ENCODE measurements at places on chromosomes 6 and 20. TPM values are rescaled to one million over a fixed set of nuclear protein-coding genes. Genes with fewer than 3 reads are reported as not detected.

Gene TPX2
- total RNA-seq: 212 TPM

Gene NHLRC1
- total RNA-seq: 1.3 TPM

DNA sequence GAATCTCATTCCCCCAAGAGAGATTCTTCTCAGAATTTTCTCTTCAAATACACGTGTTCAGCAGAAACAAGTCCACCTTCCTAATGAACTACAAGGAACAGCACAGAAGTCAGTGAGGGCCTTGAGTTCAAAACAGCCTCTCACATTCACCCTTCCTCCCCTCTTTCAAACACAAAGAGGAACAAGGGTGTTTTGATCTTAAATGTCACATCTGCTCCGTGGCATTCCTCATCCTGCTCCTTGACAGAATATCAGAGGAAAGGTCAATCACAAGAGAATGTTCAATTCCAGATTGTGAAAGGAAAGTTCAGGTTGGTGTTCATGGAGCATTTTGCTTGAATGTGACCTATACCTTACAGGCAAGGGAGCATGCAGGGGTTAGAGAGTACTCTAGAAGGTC lies 35.6 kb upstream of the FAM210B start:
- DNase-seq: no peak

- DNase-seq: peak; percentile 96
Measured at GRCh38 chr20:21303061-21303871, at the start of gene XRN2. XRN2 (plus strand) TSS chr20:21303331; CDS start chr20:21303399, 68 bp downstream.

GRCh38 chr6:111800259-111800765 lies 72.9 kb downstream of the FYN start:
- no peak for DNase-seq

Gene SNAP25
- total RNA-seq: 3.9 TPM

Gene MICA
- 36.1 TPM for total RNA-seq

- no peak for DNase-seq
Measured at GRCh38 chr6:109013656-109014305, 80.9 kb downstream of the SESN1 start.

- no peak for DNase-seq
Measured at GRCh38 chr6:99592900-99593299, 13.7 kb upstream of the PRDM13 start.

DNA sequence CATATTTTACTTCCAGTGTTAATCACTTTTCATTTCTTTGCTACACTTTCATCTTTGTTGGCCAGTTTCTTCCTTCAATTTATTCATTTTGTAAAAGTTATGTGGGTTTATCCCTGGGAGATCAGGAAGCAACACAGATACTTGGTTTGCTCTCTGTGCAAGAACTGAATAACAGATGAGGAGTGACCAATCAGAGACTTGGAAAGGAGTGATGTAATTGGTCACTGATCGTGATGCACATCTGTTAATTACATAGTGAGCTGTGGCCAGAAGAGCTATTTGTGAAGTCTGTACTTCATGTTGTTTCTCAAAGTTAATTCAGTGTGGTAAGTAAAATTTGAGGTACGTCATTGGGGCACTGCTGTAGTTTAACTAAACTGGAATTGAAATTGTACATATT lies 21.3 kb downstream of the ANKRD6 start:
- no peak for DNase-seq

DNA sequence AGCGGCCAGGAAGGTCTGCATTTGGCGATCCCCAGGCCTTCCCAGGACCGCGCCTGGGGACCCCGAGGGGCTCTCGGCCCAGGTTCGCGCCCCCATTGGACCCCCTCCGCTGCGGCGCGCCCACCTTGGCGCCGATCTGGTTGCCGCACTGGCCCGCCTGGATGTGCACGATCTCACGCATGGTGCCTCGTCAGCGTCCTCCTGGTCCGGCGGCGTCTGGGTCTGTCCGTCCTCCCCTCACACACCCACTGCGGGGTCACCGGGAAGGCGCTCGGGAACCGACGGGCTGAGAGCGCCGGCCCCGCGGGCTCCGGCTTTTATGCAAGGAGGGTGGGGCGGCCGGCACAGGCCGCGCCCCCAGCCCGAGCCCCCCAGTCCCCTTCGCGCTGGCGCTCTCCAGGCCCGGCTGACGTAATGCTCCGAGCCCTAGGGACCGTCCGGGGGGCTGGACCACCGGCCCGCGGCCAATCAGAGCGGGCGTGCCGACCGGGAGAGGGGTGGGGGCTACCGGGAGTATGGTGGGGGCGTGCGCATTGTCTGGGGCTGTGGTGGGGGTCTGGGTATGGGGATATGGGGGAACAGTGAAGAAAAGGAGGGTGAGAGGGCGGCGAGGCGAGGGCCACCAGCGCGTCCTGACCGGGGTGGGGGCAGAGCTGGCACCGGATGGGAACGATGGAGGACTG lies at the start of gene TUBB2B:
TSS of gene TUBB2B (minus strand) at position 291 of the 683 bp plus-strand sequence. CDS start at position 181, 110 bp downstream.
- peak; percentile 46 for DNase-seq

Gene PNPLA1
- total RNA-seq: not detected

DNA sequence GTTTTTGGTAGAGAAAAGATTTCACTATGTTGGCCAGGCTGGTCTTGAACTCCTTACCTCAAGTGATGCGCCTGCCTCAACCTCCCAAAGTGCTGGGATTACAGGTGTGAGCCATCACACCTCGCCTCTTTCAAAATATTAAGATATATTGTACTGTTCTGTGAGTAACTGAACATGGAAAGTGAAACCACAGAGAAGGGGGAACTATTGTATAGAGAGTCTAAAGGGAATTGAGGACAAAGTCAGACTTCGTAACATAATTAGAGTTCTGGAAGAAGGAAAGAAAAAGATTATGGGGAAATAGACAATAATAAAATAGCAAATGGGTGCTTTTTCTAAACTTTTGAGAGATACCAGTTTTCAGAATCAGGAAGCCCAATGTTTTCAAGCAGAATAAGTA lies 17.4 kb upstream of the AKAP7 start:
- DNase-seq: no peak

DNA sequence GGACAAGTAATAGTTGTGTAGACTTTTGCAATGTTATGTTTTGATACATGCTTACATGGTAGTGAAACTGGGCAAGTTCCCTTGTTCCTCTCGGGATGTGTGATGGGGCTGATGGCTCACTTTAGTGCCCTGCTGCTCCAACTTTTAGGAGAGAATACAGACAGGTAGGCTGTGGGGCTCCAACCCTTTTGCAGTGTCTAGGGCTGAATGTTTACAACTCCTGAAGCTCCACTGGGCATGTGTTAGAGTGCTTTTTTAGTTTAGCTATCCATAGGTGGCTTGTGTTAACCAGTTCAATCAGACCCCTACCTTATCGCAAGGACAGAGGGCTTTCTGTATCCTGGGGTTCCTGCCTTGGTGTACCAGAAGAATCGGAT lies 33.8 kb downstream of the SERPINB6 start:
- DNase-seq: no peak

- no peak for DNase-seq
Measured at GRCh38 chr6:84836366-84836765, 72.0 kb upstream of the TBX18 start.

Gene OR2J3
- not detected for total RNA-seq

Gene RAET1G
- 0.16 TPM for total RNA-seq

DNA sequence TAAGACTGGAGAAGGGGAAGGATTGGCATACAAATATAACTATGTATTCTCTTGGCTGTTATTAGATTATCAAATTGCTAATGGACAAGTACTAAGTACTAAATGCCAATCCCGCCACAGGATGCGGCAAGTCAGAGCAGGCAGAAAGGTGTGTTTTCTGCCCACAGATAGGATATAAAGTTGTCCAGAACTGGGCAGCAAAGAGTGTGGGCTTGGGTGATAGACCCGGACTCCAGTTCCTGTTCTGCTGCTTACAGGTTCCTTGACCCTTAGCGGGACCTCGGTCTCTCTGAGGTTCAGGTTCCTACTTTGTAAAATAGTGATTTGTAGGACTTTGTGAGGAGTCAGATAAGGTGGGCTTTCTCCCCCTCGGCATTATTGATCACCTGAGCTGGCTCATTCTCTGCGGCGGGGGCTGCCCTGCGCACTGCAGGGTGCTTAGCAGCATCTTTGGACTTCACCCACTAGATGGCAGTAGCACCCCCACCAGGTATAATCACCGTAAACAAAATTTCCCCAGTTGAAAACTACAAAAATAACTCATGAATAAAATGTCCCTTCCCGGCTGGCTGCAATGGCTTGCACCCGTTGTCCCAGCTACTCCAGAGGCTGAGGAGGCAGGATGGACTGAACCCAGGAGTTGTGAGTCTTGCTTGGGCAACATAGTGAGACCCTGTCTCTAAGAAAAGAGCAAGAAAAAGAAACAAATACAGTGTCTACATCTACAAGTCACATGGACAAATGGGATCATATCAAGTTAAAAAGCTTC lies 193.1 kb downstream of the DOK5 start:
- DNase-seq: no peak

DNA sequence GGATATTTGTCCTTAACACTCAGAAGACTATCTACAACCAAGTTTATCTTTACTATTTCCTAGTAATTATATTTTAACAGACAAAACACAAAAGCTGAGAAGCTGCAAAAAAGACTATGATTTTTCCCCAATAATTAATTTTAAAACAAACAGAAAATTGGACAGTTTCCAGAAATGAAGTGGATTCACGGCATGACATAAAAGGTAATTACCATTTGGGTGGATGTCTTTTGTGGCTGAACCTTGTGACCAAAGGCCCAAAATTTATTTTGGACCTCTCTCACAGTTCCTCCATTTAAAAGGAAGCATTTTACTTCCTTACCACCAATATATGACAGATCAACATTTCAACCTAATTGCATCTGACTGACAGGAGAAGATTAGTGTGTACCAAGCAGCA lies 90.2 kb downstream of the GMDS start:
- no peak for DNase-seq

GRCh38 chr6:142648036-142648451 lies 296.9 kb downstream of the HIVEP2 start:
- DNase-seq: no peak

- no peak for DNase-seq
Measured at GRCh38 chr6:138539876-138540275, 40.6 kb upstream of the NHSL1 start.

DNA sequence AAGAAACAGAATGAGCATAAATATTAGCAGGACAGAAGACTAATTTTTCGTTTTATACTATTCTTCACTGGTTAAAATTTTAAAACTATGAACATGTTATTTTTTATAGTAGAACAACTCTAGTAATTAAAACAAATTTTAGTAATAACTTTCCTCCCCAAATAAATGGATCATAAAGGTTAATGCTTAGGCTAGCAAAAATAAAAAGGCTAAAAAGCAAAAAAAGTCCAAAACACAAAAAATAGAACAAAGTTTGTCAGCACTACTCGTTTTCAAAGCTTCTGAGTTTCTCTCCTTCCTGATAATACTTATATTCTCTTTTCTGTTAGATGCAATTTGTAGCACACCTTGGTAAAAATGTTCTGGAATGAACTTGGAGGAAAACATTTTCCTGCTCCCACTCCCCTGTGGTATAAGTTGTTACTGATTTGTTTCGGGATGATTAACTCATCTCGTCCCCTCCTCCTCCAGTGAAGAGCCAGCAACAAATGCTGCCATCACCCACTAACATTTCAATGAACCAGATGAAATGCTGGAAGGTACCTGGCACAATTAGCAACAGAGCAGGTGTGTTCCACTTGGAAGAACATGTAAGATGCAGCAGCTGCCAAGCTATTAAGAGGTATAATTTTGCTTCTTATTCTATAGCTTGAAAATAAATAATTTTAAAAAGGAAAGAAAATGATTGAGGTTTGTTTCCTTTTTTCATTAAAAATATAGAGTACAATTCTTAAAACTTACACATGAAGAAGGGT lies 130.5 kb downstream of the MYB start:
- no peak for DNase-seq

DNA sequence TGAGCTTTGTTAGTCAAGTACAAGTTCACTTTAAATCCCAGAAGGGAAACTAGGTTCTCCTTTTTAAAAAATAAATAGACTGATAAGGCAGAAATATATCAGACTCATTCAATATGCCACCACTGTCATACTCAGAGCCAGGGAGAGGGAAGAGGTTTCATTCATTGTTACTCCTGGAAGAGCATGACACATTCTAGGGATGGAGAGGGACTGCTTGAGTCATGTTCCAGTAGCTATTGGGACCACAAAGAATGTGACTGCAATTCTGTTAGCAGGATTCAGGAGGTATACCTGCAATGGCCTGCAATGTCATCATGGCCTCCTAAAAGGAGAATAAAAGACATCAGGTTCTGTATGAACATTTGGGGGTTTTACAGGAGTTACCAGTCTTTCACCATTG lies 167.6 kb downstream of the TFAP2B start:
- no peak for DNase-seq

DNA sequence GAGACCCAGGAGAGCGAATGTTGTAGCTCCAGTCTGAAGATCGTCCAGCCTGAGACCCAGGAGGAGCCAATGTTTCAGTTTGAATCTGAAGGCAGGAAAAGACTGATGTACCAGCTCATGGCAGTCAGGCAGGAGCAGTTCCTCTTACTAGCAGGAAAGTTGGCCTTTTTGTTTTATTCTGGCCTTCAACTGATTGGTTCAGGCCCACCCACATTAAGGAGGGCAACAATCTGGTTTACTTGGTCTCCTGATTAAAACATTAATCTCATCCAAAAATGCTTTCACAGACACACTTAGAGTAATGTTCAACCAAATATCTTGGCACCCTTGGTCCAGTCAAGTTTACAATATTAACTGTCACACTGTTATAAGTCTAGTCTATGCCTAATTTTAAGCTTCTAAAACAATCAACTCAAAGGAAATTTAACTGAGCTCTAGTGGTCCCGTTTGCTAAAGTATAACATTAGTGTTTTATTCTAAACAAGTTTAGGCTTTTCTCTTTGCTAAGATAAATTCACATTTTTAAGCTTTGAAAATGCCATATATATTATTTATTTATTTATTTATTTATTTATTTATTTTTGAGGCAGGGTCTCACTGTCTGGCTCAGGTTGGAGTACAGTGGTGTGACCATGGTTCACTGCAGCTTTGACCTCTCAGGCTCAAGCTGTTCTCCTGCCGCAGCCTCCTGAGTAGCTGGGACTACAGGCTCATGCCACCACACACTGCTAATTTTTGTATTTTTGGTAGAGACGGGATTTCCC lies 275.5 kb upstream of the SLC35B3 start:
- no peak for DNase-seq

Gene FKBP1C
- total RNA-seq: 0.09 TPM

Gene BHLHE23
- total RNA-seq: not detected

Gene COL9A3
- not detected for total RNA-seq
